ENCODE measurements at places on chromosomes 12 and 14.

DNA sequence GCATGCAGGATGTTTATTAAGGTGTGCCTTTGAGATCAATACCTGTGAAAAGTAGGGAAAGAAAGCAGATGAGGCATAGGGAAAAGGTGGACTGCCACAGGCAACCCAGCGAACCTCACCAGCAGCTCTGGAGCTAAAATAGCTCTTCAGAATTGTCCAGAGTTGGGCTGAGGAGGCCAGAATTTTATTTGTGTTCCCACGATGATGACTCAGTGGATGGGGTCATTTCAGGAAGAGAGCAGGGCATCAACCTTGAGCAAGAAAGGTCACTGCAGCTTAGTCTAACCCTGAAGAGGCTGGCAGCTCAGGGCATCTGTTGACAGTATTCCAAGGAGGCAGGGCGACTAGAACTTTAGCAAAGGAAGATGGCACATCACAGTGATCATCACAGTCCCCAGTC lies 696.1 kb downstream of the DIO2 start:
- no peak for DNase-seq

DNA sequence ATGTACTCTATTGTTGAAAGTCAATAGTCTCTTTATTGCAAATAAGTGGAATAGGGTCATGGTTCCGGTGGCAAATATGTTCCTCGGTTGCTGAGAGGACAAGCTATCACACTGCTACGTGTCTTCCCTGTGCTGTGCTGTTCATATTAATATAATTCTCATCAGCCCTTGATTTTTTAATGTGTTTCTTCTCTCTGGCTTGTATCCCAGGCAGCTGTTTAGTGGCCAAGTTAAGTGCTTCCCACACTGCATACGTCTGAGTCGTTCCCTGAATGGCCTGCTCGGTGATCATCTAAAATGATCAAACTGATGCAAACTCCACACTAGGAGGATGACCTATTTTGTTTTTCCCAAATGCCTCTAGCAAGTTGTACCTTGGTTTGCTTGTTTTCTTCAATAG lies 186.4 kb downstream of the ANO6 start:
- DNase-seq: no peak

DNA sequence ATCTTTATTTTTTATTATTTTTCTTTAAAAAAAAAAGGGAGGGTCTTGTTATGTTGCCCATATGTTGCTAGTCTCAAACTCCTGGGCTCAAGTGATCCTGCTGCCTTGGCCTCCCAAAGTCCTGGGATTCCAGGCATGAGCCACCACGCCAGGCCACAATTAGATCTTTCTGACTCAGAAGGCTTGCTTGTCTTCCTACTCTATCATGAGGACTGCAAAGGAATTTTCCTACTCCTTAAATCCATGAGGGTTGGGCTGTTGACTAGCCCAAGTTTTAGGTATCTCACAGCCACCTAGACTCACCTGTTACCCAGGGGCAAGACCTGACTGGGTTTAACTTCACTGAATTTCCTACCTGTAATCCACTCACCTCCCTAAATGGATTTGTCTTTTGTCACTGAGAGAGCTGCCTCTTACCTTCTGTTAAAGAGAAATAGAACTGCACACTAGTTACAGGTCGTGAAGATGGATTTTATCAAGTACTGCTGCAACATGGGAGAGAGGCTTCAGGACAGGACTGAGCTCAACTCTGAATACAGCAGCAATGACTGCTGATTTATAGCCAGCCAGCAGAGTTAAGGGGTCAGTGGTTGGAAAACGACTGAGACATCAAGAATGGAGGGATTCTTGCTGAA lies 72.3 kb downstream of the B4GALNT3 start:
- no peak for DNase-seq

- DNase-seq: no peak
Measured at GRCh38 chr14:105061428-105062047, 3.7 kb downstream of the GPR132 start.

- DNase-seq: no peak
Measured at GRCh38 chr12:19026614-19027488, 102.7 kb upstream of the PLEKHA5 start.

- DNase-seq: no peak
Measured at GRCh38 chr12:1591034-1591433, 3.3 kb downstream of the FBXL14 start.
